ENCODE measurements at places on chromosomes 5 and 9.

DNA sequence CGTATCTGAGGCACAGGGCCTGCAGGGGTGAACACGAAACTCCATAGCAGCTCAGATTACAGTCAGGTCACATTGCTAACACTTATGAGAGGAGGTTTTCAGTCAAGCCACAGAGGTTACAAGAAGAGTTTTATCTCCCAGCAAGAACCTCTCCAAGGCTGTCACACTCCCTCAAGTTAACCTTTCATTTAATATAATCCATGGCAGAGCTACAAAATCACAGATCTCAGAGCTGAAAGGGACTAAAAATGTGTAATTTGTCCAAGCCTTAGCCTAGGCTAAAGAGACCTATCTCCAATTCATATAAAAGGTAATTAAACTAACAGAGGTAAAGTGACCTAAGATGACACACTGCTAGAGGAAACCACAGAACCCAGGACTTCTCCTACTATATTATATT is 57.2 kb downstream of the MLANA start:
- DNase-seq: no peak

GRCh38 chr5:170937914-170938313 is 76.1 kb downstream of the RANBP17 start:
- DNase-seq: no peak

DNA sequence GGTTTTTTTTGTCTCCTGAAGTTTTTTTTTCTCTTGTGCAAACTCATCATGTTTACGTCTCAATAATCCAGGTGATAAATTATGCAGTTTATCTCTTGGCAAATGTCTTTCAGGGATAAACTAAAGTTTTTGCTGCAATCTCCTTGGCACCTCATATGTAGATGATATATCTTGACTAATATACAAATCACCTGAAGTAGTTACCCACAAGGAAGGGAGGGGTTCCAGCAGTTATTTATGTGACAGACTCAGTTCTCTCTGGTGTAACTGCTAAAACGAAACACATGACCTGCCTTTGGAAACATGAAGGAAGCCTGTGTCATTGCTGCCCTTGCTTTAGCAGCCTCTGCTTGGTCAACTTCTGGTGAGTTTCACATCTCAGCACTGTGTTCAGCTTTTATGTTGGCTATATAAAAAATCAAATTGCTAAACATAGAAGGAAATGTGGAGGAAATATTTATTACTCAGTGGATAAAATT is 39.3 kb upstream of the KIAA1958 start:
- DNase-seq: no peak

DNA sequence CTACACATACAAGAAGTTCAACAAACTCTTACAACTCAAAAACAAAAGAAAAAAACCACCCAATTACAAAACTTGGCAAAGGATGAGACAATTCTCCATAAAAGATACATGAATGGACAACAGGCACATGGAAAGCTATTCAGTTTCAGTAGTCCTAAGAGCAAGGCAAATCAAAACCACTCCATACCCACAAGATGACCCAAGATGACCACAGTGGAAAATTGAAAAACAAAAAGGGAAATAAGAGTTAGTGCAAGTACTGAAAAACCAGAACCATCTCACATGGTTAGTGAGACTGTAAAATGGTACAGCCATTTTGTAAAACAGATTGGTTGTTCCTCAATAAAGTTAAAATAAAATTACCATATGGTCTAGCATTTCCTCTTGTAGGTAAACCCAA is 287.1 kb upstream of the CDH9 start:
- DNase-seq: no peak

GRCh38 chr9:129418451-129418850 is 202.4 kb downstream of the C9orf50 start:
- DNase-seq: no peak

DNA sequence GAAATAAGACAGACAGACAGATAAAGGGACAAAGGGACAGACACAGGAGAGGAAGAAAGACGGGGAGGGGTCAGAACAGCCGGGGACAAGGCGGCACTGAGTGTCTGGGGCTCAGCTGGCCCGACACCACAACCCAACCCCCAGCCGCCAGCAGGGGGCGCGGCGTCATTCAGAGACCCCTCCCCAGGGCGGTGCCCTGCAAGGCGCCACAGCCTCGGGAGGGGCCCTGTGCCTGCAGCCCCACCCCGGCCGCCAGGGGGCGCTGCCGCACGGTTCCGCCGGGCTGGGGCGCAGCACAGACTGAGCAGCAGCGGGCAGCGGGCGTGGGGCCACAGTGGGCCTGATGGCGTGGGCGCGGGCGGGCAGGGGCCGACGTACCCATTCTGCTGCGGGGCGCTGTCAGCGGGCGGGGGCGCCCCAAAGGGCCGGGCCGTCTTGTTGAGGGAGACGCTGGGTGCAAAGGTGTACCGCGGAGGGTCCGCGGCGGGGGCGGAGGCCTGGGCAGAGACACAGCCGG is 5.9 kb downstream of the PDLIM7 start:
- no peak for DNase-seq

GRCh38 chr5:168106008-168106761 is 185.3 kb upstream of the WWC1 start:
- DNase-seq: no peak

GRCh38 chr9:72743836-72744235 is 209.0 kb downstream of the ALDH1A1 start:
- no peak for DNase-seq

DNA sequence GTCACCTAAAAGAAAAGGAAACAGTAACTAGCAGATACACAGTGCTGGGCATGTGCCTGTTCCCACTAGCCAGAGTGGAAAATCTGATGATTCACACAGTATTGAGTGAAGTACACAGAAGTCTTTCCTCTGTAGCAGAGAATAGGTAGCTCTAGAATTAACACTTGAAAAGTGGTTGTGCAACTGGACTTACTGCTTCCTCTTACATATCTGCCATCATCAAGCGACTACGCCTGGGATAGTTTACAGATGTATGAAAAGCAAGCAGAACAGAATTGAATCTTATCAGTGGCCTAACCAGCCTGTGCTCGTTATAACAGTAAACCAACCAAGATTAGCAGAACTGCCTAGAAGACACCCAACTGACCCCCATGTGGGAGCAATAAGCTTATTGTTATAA is 130.6 kb downstream of the DTWD2 start:
- DNase-seq: no peak

DNA sequence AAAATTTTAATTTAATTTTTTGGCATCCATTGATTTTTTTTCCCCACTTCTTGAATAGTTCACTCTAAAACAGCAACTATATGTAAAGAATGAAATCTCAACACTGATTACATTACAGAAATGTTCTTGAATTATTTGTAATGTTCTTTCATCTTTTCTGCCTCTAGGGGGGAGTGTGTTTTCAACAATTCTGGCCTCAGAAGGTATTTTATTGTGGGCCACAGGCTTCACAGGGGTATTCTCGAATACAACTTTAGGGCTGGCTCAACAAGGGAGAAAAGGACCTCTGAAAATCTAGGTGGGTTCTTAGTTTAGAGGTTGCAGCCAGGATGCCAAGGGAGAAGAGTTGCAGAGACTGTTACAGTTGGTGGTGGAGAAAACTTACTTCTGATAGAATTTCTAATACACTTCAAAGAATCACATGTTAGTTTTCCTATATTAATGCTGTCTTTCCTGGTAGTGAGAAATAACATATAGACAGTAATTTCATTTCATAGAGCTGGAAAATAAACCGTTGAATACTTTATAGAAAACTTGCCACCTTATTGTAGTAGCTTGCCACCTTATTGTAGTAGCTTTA is 3.6 kb upstream of the NPR3 start:
- DNase-seq: no peak

Data from CD4-positive, alpha-beta T cell treated with Interferon gamma for 1 hour (primary cell).